NCI-H1092 treated with DMSO at 0.1 percent for 48 hours (cell line): ENCODE measurements at places on chromosomes 5 and 9.
A peak's percentile ranks its signal among the peaks of the same experiment; 100 is the strongest.

DNA sequence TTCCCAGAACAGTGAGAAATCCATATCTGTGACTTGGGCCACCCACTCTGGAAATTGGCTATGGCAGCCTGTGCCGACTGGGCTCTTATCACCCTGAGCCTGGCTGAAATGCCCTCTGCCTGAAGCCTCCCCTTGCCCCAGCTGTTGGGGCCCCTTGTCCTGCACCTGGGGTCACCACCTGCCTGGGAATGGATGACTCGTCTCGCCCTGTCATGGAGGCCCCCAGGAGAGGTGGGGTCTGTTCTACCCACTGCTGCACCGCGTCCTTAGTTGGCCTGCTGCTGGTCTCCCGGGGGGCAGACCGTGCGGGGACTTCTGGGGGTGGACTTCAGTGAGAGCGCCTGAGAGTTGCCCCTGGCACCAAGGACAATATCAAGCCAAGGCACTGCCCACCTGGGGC, 46.6 kb upstream of the COL5A1 start:
- DNase-seq, result no peak

DNA sequence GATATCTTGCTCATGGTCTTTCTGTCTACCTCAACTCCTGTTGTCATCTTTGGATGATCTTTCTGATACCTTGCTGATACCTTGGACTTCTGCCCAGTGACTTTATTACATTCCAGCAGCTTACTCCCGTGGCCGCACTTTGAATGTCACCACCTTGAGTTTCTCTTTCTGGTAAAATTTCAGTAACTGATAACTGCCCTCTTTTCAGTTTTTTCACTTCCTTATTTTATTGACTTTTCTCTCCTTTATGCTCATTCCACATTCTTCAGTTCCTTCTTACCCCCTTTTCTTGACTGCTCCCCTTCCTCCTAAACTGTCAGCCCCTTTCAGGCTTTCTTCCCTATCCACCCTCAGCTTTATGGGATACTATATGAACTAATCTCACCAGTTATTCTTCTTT, 7.0 kb upstream of the FBXO4 start:
- DNase-seq, result no peak

DNA sequence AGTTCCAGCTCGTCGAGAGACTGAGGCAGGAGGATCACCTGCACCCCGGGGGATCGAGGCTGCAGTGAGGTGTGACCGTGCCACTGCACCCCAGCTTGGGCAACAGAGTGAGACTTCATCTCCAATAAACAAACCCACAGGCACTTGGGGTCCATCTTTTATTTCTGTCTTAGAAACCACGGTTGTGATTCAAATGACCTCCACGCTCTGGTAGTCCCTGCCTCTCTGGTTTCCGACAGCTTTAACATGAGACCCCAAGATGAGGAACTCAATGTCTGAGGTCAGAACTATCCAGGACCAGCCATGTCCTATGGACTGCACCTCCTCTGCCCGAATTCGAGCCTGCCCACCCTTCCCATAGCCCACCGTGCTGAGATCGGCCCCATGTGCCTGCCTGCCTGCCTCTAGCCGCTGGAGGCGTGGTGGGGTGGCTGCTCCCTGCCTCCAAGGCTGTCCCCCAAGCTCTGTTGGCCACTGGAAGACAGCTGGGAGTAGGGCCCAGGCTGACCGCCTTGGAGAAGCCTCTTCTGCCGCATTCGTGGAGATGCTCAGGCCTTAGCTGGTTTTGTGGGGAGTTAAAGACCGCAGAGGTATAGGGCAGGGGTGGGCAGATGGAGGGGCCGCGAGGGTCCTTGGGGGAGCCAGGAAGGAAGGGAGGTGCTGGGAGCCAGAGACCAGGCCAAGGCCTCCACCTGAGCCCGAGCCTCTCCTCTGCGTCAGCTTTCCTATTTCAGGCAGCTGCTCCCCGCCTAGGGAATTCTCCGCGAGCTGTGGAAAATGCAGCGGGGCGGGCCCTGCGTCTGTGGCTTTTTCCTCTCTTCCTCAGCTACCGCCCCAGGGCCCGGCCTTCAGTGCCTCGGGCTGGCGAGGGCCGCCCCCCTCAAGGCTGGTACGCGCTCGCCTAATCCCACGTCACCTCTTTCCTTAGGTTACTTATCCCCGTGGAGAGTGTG, 6.9 kb upstream of the WDR5 start:
- no peak for DNase-seq

DNA sequence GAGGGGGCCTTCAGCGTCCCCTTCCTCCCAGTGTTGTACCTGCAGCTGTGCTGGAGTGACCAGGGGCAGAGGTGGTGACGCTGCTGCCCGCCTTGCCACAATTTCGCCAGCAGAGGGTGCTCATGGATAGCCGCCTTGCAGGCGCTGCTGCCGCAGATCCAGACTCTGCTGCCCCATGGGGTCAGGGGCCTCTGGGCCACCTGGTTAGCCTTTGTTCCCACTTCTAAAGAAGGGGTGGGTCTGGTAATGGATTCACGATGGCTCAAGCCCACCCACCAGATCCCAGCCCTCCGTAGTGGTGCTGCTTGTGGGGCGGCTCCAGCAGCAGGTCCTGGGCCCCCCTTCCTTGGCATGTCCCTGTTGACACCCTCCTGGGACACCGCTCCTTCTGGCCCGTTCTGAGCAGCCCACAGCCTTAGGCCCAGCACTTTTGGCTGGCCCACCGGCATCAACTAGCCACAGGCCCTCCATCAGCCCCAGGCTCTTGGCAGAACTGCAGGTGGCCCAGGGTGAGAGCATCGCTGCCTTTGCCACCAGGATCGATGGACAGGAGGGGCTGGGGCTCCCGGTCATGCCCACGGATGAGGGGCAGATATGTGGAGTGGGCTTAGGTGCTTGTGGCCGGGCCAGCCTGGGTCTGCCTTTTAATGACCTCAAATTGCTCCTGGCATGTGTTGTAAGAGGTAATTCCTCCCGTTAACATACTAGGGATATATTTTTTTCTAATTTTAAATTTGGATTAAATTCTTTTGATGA, 57.2 kb downstream of the COL5A1 start:
- DNase-seq, result peak; percentile 55

DNA sequence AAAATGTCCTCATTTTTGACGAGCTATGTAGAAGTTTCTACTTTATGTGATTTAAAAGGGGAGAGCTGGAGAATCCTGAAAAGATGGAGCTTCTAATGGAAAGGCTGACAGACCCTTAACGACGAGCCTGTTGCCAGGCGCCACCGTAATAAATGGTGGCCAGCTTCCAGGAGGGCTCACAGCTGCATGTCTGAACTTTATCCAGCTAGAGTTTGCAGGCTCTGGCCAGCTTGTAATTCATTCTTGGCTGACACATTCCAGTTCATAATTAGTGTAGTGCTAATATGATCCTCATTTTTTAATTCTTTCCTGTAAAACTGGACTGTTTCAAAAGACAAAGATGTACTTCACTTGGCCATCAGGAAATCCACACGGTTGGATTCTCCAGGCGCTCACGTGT, 246.7 kb downstream of the GAS1 start:
- DNase-seq, result peak; percentile 18

GRCh38 chr9:131698618-131698985, 41.3 kb downstream of the RAPGEF1 start:
- no peak for DNase-seq
